RWPE1 (cell line): ENCODE measurements at places on chromosomes 1 and 21.

DNA sequence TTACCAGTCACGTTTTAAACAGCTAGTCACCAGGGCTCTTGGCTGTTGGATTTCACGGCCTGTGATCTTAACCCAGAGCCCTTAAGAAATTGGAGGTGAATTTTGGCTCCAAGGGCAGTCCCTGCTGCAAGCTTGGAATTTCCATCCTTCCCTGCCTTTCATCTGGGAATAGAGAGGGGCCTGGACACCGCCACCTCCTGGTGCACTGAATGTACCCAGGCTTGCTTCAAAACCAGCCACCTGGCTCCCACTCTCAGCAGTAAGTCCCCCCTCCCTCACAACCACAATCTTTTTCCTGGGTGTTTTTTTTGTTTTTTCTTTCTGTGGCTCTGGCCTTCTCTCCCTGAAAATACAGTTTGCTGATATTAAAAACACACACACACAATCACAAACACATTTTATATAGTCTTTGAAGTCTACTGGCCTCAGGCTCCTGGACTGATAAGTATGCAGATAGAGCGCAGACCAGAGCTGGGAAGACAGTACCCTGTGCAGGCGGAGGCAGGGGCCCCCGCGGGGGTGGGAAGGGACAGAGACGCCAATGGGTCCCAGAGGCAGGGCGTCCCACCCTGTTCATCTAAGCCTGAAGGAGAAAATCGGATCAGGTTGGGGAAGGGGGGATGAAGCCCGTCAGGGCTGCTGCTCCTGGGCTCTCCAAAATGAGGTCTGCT, 65.8 kb upstream of the IGSF21 start:
- DNase-seq, result no peak

DNA sequence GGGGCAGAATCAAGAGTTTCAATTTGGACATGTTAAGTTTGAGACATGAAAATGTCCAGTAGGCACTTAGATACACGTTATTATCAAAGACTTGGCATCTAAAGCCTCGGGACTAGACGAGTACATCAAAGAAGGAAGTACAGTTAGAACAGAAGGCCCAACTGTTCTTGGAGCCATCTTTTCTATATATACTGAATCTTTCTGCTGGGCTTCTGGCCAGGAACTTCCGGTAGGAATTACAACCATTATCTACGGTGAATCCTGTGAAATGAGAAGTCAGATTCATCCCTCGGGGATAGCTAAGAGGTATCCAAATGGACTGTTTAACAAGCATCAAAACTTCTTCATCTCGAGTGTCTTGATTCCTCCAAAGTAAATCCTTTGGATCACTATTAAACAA, 34.4 kb upstream of the NRDC start:
- DNase-seq, result no peak

- DNase-seq, result no peak
Observed at GRCh38 chr1:111867868-111868440, 112.3 kb downstream of the DDX20 start.

GRCh38 chr1:82042306-82043060, 241.7 kb downstream of the ADGRL2 start:
- no peak for DNase-seq

GRCh38 chr1:163275222-163275621, 46.5 kb upstream of the NUF2 start:
- no peak for DNase-seq

- no peak for DNase-seq
Observed at GRCh38 chr1:154306151-154306550, 14.7 kb upstream of the AQP10 start.

- no peak for DNase-seq
Observed at GRCh38 chr1:84415396-84415795, 17.1 kb downstream of the DNASE2B start.

- no peak for DNase-seq
Observed at GRCh38 chr1:96159379-96159778, 562.2 kb upstream of the PTBP2 start.

DNA sequence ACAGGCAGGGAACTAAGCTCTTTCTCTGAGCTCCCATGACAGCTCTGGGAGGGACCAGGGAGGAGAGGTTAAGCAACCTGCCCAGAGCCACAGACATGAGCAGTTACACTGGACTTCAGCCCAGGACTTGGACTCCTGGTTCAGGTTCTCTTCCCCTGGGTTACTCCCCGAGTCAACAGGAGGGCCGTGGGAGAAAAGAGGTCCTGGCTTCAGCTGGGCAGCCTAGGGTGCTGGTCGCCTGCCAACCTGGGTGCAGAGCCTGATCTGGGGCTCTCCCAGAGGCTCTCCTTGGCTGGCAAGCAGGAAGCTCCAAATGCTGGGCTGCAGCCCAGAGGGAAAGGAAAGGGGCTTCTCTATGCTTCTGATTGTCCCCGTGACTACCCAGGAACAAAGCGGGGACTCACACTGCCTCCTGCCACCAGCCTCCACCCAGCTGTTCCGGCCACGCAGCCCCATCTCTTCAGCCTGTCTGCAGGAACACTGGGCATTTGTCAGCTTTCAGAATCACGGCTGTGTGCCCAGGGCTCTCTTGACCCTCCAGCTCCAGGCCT, 141.8 kb downstream of the HIVEP3 start:
- no peak for DNase-seq
